ENCODE measurements at places on chromosomes 12 and 14.

GRCh38 chr14:95493976-95494375, 22.5 kb downstream of the SYNE3 start:
- no peak for DNase-seq

GRCh38 chr12:31922341-31923062, 36.7 kb upstream of the RESF1 start:
- no peak for DNase-seq

GRCh38 chr12:65918021-65918420, 93.7 kb downstream of the HMGA2 start:
- DNase-seq: no peak

GRCh38 chr12:52425466-52425865, 8.7 kb downstream of the KRT75 start:
- DNase-seq: no peak

DNA sequence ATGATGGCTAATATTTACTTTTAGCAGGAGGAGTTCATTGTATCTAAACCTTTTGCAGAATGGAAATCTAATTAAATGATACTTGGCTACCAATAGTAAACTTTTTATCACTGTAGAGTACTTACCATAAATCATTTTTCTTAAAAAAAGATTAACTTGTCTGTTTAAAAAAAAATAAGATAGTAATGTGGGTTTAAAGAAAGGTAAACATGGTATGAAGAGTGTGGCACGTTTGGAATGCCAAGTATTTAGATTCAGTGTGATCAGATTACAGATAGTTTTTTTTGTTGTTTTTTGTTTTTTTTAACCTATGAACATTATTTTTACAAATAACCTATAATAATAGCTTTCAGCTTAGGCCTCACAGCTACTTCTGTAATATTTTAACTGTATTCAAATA, 25.8 kb downstream of the KTN1 start:
- DNase-seq: no peak

DNA sequence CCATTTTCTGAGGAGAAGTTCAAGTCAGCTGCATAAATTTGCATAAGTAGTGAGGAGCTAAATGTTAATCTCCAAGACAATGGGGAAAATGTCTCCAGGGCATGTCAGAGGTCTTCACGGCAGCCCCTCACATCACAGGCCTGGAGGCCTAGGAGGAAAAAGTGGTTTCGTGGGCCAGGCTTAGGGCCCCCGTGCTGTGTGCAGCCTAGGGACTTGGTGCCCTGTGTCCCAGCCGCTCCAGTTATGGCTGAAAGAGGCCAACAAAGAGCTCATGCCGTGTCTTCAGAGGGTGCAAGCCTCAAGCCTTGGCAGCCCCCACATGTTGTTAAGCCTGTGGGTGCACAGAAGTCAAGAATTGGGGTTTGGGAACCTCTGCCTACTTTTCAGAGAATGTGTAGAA, 41.9 kb upstream of the RD3L start:
- DNase-seq: no peak

DNA sequence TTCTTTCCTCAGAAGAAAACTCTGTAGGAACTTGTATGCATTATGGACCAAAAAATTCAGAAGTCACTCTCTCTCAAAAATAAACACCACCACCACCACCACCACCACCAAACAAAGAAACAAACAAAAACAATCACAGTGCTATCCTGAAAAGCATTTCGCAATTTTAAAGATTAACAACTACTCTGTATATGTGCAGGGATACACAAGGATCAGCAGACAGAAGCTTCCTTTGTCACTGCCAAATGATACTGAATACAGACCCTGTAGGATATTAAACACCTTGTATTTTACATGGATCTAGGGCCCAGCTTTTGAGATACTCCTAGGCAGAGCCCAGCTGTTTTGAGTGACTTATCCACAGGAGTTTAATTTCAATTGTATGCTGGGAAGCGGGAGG, 31.7 kb downstream of the ATP2B1 start:
- no peak for DNase-seq

DNA sequence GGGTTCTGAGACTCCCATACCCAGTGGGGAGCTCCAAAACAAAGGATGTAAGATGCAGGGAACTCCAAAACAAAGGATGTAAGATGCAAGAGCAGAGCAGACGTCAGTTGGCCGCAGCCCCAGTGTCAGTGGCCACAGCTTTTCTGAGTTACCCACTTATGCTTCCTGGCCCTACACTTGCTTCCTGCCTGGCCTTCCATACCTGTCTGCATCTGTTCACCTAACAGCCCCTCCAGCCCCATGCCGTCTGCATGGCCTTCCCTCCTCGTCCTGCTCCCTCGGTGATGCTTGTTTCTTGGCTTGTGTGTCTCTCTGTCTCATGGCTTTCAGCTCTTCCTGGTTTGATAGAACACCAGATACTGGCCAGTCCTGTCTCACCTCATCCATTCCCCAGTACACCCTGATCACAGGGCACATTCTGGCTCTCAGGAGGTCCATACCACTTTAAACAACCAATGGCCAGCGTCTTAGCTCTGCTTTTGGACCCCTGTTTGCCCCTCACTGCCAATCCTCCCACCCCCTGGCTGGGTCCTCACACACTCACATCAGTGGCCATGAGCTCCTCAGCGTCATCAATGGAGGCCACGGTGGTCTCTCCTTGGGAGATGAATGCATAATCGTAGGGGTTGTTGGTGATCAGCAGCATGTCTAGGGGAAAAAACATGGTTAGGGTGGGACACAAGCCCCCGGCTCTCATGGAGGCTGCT, 5.3 kb downstream of the MYH7 start:
- no peak for DNase-seq

DNA sequence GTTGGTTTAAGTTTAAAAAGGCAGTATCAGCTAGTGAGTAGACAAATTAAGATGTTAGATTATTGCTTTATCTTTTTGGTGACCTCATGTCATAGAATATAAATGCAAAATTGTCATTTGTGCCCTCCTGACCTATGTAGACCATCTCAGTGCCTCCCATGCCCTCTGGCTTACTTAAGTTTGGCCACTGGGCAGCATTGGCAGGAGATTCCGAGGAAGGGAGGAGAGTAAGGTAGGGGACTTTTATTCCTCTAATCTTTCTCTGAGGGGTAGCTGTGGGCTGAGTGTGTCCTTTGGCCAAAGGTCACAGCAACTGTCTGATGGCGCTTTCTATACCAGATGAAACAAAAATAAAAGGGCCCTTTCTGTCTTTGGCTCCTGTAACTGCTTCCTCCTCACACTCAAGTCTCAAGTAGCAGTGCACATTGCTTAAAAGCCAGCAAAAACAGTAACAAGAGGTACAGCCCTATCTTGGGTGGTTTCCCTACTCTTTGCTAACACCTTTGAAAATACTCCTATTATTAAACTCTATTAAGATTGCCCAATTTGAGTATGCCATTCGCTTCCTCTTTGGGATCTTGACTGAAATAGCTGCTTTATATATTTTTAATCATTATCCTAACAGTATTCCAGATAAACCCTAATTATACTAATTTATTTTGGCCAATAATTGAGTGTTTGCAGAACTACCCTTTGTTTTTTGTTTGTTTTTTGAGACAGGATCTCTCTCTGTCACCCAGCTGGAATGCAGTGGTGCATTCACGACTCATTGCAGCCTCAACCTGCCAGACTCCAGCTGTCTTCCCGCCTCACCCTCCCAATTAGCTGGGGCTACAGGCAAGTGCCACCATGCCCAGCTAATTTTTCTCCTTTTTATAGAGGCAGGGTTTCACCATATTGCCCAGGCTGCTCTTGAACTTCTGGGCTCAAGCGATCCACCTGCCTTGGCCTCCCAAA, 56.5 kb upstream of the KCNH3 start:
- DNase-seq: no peak

DNA sequence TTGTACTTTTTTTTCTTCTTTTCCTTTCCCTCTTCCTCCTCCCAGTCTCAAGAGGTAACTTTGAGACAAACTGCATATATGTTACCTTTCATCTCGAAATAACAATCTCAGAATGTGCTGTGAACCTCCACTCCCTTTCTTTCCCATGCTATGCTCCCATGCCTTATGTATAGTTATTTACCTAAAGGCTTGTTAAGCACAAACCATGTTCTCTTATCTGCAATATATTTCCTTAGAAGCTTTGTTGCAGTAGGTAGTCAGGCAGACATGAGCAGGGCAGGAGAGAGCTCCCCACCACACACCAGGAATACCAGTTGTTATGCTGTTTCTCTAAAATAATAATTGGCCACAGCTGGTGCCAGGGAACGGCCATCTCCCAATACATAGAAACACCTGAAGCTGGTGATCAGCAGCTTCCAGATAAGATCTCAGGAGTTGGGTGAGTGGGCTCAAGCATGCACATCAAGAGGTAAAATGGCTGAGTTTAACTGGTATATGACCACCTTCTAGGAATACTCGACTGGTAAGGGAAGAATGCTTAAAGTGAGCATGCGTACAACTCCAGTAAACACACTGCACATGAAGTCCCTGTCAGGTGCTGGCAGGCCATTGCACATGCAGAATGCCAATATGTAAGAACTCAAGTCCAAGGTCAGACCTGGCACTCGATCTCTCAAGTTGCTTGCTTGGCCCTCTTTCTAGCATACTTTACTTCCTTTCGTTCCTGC, 14.8 kb upstream of the DHRS2 start:
- DNase-seq: no peak

- DNase-seq: no peak
These were observed 18.3 kb downstream of the GALNT8 start for GRCh38 chr12:4738541-4738940.

- peak; percentile 50 for DNase-seq
These were observed 55.1 kb downstream of the CMAS start for GRCh38 chr12:22100958-22101748.

- no peak for DNase-seq
These were observed 8.1 kb downstream of the GPR84 start for GRCh38 chr12:54356228-54356627.

- no peak for DNase-seq
These were observed 35.9 kb downstream of the JKAMP start for GRCh38 chr14:59520224-59520623.

- DNase-seq: no peak
These were observed 68.0 kb downstream of the SPTB start for GRCh38 chr14:64811676-64812075.

DNA sequence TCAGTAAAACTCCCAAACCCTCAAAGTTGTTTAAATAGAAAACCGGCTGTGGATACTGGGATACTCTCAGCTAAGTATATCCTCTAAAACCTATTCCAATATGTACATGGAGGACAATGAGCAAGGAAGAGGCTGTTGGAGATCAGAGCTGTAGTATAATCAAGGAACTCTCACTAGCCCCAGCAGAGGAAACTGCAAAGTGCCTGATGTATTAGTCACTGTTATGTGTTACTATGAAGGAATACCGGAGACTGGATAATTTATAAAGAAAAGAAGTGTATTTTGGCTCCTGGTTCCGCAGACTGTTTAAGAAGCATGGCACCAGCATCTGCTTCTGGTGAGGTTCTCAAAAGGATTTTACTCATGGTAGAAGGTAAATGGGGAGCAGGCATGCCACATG, 65.6 kb upstream of the RPL10L start:
- peak; percentile 11 for DNase-seq

DNA sequence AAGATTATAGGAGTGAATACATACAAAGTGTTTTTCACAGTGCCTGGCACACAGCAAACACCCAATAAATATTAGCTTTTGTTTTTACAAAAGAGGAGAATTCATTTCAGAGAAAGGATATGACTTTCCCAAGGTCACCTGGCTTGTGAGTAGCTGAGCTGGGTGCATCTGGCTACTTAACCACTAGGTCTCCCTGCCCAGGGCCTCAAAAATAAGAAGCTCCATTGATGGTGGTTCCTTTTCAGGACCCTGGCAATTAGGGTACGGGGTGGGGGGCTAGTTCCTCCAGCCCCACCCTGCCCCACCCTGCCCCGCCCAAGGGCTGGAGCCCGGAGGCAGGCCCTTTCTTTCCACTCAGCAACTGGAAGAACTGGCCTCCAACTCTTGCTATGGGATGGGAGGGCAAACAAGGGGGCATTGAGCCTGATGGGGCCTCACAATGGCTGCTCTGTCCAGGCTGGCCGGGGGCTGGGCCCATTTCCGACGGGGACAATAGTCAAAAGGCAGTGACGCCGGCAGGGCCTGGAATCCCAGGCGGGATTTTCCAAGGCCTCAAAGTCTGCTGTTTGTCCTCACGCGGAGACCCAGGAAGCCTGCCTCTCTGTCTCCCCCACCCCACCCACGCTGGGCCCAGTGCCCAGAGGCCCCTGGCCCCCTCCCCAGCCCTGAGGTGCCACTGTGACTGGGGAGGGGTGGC, 8.2 kb upstream of the ATG101 start:
- no peak for DNase-seq

- no peak for DNase-seq
These were observed 192.9 kb downstream of the NUAK1 start for GRCh38 chr12:105945880-105946279.

DNA sequence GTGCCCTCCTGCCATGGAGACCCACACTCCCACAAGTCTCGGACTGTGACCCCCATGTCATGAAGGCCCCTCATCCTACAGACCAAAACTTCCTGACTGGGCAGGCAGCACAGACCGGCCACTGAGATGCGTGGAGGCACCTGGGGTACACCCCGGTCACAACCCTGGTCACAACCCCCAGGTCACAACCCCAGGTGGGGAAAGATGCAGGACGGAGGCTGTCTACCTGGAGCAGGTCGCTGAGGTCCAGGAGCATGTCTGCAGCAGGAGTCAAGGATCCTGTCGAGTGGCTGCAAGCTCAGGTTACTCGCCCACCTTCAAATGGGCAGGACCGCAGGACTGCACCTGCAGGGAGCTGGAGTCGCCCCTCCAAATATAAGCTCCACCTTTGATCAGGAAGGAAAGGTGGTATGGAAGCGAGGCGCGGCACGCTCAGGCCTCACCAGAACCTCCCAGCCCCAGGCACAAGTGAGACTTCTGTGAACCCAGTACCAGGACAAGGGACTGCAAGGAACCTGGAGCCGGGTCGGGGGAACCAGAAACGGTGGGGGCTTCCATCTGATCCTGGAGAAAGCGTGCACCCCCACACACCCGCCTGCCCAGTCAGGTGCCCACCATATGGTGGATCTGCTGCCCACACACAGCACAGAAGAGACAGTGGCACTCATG, 8.1 kb downstream of the BTBD6 start:
- DNase-seq: no peak

GRCh38 chr12:131883521-131883900, 10.9 kb upstream of the ULK1 start:
- DNase-seq: no peak

- no peak for DNase-seq
These were observed 1.4 kb downstream of the DUSP6 start for GRCh38 chr12:89350630-89351488.

GRCh38 chr12:15599266-15600037, 189.7 kb downstream of the EPS8 start:
- DNase-seq: peak; percentile 60

DNA sequence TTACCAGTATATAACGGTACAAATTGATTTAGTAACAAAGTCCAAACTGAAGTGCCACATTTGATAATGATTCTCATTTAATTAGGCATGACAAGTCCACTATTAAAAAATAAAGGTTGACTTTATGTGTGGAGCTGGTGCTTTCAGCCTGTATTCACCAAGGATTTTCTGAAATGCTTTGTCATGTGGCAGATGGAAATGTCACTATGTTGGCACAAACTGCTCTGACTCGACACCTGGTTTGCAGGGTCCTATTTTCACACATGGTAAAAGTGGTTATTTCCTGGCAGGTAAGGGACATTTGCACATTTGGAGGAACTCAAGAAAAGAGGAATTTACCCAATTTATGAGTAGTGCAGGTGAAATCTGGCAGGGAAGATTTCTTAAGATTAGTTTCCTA, 572.6 kb upstream of the MDGA2 start:
- DNase-seq: no peak
